Adrenal gland (tissue), 19 donors: ENCODE measurements at places on chromosomes 7 and 10. TPM values are rescaled to one million over a fixed set of nuclear protein-coding genes. Genes with fewer than 3 reads are reported as not detected.
A peak's percentile ranks its signal among the peaks of the same experiment; 100 is the strongest.

Gene LDB3
- 0.24 TPM for total RNA-seq

Gene TCAF2
- 2.0 TPM for total RNA-seq

- no peak for DNase-seq
Measured at GRCh38 chr7:44061645-44062179, 3.7 kb downstream of the PGAM2 start.

- no peak for DNase-seq
Measured at GRCh38 chr10:74167443-74167842, 16.4 kb downstream of the ADK start.

Gene ASZ1
- total RNA-seq = not detected

GRCh38 chr10:35398908-35399307 lies 62.6 kb downstream of the CCNY start:
- no peak for DNase-seq

DNA sequence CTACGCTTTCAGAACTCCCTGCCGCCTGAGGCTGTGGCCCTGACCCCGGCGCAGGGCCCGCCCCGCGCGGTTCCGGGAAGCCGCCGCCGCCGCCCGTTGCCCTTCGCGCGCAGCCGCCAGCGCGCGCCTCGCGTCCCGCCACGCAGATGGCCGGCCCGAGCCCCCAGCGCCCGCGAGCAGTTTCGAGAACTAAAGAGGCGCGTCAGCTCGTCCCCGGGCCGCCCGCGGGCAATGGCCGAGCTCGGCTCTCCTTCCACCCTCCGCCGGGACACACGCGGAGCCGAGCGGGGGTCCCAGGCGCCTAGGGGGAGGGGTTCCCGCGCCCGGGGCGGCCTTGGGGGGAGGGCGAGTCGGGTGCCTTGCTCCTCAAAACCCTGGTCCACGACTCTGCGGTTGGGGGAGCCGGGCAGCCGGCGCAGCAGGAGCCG lies 1.8 kb downstream of the HNRNPF start:
- peak; percentile 69 for DNase-seq

- no peak for DNase-seq
Measured at GRCh38 chr7:107785926-107786325, 17.1 kb downstream of the SLC26A3 start.

DNA sequence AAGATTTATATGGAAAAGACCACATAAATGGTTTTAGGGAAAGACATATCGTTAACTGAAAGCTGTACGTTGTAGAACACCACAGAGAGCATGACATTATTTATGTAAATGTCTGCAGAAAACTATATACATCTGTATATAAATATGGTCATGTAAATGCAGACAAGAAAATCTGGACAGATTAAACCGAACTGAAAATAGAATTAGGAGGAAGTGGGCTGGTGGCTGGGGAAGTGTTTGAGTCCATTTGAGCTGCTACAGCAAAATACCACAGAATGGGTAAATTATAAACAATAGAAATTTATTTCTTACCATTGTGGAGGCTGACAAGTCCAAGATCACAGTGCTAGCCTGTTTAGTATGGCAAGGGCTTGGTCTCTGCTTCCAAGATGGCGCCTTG lies 56.3 kb upstream of the USP6NL start:
- DNase-seq = no peak

- no peak for DNase-seq
Measured at GRCh38 chr7:93558705-93559614, 15.6 kb downstream of the CALCR start.

- no peak for DNase-seq
Measured at GRCh38 chr10:103284170-103284569, 7.2 kb downstream of the INA start.

GRCh38 chr10:50322077-50322476 lies 70.8 kb upstream of the ASAH2 start:
- DNase-seq = no peak

Gene TAF3
- total RNA-seq = 5.0 TPM

GRCh38 chr7:92973974-92974373 lies 137.6 kb upstream of the CDK6 start:
- no peak for DNase-seq

GRCh38 chr7:81527651-81528050 lies 242.2 kb downstream of the HGF start:
- no peak for DNase-seq

Gene ADGRA1
- total RNA-seq = 0.27 TPM

DNA sequence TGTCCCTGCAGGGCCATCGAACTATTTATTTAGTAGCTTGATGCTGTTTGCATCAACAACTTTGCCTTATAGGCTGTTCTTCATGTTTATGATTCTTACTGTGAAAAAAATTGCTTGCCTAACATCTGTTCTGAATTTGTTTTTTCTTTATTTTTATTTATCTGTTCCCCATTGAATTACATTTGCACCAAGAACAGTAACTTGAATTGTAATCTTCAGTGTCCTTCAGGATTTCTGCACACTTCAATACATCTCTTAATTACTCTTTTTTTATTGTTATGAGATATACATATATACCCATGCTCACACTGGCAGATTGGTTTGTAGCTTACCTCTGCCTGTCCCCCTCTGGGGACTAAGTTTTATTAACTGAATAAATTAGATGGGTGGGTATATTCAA lies 64.4 kb downstream of the TBXAS1 start:
- DNase-seq = no peak

Gene ASB13
- 54.3 TPM for total RNA-seq

Gene BAG3
- total RNA-seq = 25.6 TPM

- no peak for DNase-seq
Measured at GRCh38 chr7:153087498-153087897, 327.9 kb downstream of the ACTR3B start.
